ENCODE measurements at places on chromosomes 7 and 10.

DNA sequence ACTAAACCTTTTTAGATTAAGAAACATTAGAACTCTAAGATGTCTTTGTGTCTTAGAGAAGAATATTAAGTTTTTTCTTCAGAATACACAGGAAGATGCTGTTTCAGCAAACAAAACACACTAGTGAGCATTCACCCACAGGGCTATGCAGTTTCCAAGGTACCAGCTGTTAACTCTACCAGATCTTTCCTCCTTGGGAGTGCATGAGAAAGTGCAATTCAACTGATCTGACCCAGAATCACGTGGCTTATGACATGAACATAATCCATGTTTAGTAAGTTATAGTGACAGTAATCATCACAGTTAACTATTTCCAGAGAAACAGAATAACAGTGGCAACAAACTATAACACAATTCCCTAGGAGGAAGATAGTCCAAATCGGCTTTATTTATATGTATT lies 270.7 kb downstream of the CACNA2D1 start:
- DNase-seq = no peak

GRCh38 chr10:34543716-34544115 lies 271.4 kb downstream of the PARD3 start:
- no peak for DNase-seq

GRCh38 chr7:11130012-11130411 lies 156.3 kb downstream of the PHF14 start:
- DNase-seq = no peak

GRCh38 chr10:129116371-129116770 lies 350.7 kb upstream of the MGMT start:
- DNase-seq = no peak

GRCh38 chr7:17957871-17958270 lies 17.6 kb upstream of the SNX13 start:
- DNase-seq = no peak

DNA sequence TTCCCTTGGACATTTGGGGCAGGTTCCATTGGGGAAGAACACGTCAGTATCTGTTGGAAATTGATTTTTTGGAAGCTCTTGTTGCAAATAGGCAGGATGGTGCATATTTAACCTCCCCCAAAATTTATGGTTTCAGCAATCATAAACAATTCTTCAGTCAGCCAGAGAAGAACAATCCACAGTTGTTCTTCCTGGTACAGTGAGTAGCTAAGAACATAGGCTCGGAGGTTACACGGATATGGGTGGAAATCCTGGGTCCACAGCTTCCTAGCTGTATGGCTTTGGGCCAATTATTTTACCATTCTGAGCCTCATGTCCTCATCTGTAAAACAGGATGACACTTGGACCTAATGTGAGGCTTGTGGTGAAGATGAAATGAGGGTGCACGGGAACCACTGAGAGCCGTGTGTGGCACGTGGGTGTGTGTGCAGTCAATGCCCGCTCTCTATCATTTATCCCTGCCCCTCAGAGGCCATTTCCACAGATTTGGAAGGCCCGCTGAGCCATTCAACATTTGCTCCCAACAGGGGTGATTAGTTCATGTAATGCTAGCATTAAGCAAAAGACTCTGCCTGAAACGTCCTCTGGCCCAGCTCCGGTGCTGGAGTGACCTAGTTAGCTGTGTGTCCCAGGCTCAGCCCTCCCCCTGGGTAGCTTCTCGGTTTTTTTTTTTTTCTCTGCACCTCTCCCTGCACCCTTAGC lies 9.7 kb downstream of the CAMK1D start:
- no peak for DNase-seq

- DNase-seq = no peak
Measured at GRCh38 chr10:3740157-3740871, 44.7 kb downstream of the KLF6 start.

DNA sequence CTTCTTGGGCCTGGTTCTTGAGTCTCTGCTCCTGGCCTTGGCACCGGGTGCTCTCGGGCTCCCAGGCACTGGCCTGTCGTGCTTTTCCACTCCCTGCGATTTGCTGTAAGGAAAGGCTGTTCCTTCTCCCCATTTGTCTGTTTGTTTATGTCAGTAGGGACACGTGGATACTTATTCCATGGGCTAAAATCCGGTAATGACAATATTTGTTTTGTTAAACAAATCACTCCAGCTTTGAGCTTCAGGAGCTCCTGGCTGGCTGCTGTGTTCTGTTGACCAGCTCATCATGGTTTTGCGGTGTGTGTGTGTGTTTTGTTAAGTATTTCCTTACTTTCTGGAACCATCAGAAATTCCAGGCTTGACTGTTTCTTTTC lies 17.5 kb upstream of the JAKMIP3 start:
- DNase-seq = no peak

GRCh38 chr7:34463830-34464229 lies 194.2 kb upstream of the NPSR1 start:
- no peak for DNase-seq

DNA sequence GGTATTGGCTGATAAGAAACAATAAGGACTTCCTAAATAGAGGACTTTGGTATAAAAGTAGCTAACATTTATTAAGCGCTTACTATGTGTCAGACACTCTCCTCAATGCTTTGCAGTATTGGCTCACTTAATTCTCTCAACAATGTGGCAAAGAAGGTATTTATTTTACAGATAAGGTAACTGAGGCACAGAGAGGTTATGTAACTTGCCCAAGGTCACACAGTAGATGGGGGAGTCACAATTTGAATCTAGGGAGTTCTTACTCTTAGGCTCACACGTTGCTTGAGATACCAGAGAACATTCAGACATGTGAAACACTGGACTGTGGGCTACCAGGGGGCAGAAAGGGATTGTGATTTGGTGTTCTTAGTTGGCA lies 60.8 kb upstream of the GPR158 start:
- no peak for DNase-seq

DNA sequence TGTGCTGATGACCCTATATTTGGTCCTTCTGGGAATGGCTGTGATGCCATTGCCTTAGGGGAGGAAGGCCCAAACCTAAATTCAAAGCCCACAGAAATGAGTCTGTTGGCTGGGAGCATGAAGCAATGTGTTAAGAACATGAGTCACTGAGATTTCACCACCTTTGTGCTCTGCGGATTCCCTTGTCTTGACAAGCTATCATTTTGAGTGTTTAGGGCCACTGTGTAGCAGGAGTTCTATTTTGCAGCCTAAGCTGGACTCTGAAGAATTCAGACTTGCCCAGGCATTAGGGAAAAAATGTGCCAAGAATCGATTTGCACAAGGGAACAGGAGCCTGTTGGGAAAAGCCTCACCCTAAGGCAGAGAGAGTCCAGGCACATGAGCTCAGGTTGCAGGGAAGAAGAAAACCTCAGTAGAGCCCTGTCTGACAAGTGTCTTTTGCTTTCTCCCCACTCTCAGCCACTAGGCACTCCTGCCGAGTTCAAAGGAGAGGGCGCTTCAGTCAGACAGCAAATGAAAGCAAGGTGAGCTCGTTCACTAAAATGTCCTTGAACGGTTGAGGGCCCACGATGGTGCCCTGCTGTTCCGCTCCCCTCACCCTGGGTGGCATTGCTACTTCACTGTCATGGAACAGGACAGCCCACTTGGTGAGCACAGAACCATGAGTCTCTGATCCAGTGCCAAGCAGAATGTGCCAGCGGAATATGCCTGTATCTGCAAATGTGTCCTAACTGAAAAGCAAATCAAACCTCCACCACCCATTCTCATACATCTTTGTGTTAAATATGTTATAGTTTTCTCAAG lies 93.6 kb downstream of the PRLHR start:
- DNase-seq = no peak

DNA sequence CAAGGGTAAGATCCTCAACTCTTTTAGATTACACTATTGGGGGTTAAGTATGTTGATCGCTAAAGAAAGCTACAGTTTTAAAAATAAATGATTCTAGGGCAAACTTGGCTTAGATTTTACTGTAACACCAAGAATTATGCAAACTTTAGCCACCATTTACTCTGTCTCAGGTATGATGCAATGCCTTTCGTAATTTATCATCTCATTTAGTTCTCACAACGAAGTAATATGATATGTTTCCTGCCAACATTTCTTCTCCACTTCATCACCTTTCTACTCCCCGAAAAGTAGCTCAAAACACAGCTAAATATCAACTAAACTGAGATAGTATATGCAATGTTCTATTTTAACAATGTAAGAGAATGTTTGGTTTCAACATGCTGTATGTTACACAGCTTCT lies 21.1 kb downstream of the FAM133B start:
- no peak for DNase-seq

GRCh38 chr10:118926903-118927302 lies 102.6 kb upstream of the NANOS1 start:
- DNase-seq = no peak

DNA sequence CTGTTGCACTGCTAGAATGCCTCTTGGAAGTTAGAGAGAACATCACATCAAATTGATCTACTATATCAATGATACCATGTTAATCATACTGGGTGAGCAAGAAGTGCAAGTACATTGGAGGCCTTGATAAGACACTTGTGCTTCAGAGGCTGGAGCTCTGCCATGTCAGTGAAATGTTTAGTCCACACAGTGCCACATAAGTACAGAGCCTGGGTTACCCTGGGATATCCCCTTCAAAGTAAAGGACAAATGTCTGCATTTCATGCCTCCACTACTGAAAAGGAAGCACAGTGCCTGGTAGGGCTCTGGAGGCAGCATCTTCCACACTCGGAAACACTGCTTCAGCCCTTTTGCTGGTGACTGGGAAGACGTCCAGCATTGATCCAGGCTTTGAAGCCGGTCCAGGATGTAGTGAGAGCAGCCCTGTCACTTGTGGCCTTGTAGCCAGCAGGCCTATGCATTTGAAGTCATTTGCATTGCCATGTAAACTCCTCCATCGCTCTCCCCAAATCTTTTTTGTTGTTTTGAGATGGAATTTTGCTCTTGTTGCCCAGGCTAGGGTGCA lies 15.7 kb upstream of the STN1 start:
- no peak for DNase-seq

GRCh38 chr7:8134089-8134733 lies 127.8 kb downstream of the ICA1 start:
- DNase-seq = no peak

DNA sequence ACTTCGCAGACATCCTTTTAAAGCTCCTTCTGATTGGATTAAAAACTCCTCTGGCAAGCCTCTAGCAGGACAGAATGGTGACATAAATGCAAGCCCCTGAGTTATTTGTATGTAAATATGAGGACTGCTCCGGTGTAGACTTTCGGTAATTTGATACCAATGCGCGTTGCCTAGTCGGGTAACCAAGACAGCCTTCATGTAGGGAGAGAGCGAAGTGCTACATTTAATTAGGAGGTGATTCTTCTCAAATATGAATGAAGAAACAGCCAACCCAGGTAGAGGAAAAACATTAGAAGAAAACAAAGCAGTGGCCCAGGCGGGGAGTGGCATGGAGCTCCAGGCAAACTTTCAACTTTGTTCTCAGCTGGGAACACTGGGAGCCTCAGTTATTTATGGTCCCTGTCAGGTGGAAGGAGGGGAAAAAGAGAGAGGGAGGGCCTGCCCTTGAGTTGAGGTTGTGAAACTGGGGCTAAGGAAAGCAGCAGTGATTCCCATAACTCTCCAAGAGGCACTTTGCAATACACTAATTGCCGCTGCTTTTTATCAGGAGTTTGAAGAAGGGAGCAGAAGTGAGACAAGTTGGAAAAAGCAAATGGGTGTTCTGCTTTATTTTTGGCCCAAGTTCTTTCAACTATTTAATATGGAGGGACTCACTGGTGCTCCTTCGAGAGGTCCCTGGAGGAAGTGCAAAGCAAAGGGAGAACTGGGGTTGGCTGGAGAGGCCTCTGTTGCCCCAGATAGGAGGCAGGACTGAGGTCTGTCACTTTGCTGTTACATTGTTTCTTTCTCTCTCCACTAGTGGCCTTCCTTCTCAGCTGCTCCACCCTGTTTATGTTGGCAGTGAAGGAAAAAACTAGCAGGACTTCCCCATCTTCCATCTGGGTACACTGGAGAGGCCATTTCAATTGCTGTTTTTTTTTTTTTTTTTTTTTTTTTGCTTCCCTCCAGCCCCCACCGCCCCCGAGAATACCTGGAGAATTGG lies 234.6 kb upstream of the CCDC6 start:
- DNase-seq = no peak

DNA sequence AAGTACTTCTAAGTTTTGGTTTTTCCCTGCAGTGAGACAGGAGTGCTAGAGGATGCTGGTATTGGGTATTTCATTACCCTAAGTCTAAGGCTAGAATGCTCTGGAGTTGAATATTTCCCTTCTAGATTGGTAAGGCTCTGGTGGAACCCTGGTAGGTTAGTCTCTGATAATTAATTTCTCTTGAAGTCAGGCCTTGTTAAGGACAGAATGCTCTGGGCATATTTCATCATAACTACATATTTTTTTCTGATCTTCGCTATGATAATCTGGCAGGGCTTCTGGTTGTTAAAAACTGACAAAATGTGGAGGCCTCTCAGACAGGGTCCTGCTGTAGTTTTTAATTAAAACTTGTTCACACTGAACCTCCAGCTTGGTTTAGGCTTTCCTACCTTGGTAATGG lies 83.8 kb downstream of the CDK13 start:
- DNase-seq = no peak

- no peak for DNase-seq
Measured at GRCh38 chr10:97584060-97584797, at the start of gene HOGA1. TSS of gene HOGA1 (plus strand) at chr10:97584389. CDS start at chr10:97584704, 315 bp downstream.

- no peak for DNase-seq
Measured at GRCh38 chr7:35253460-35253709, 515 bp downstream of the TBX20 start.

DNA sequence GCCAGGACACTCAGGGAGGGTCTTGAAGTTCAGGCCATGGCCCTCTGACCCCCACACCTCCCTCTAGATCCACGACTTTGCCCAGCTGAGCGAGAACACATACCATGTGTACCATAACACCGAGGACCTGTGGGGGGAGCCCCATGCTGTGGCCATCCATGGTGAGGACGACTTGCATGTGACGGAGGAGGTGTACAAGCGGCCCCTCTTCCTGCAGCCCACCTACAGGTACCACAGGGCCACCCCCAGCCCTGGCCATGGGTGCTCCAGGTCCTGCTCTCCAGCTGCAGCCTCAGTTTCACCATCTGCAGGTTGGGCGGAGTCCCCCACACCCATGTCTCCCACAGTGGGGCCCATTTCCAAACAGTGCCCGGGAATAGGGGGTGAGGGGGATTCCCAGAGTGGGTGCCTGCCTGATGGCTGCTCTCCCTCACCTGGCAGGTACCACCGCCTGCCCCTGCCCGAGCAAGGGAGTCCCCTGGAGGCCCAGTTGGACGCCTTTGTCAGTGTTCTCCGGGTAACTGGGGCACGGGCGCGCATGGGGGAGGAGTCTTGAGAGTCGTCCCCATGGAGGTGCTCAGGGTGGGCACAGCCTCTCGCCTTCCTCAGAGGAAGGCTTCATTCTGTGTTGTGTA lies 54.1 kb downstream of the PALD1 start:
- no peak for DNase-seq

Measured in activated gamma-delta T cell treated with anti-CD3 and anti-CD28 coated beads, Interleukin-2, amount 50 U/mL, for 16 hours (primary cell).